Parietal lobe (tissue), 2 donors: ENCODE measurements at places on chromosomes 2 and 18. TPM values are rescaled to one million over a fixed set of nuclear protein-coding genes. Genes with fewer than 3 reads are reported as not detected.

The REG3G gene
- total RNA-seq = not detected

The ASB18 gene
- not detected for total RNA-seq

The GPR17 gene
- total RNA-seq = 6.3 TPM

The PDE11A gene
- total RNA-seq = 1.3 TPM

The EGR4 gene
- total RNA-seq = not detected

The FBLN7 gene
- 2.5 TPM for total RNA-seq

The CDK15 gene
- total RNA-seq = not detected

The DIPK1C gene
- 7.8 TPM for total RNA-seq

The ASTL gene
- not detected for total RNA-seq

The MYO5B gene
- total RNA-seq = 39.4 TPM

The CENPA gene
- 1.3 TPM for total RNA-seq

The TMEM178A gene
- 32.2 TPM for total RNA-seq

The SATB2 gene
- total RNA-seq = 826 TPM

The CYB5A gene
- 14.4 TPM for total RNA-seq

The CDH19 gene
- total RNA-seq = not detected

The GRB14 gene
- 19.1 TPM for total RNA-seq

The CD8B2 gene
- not detected for total RNA-seq

The TRIM43B gene
- not detected for total RNA-seq

The CYBRD1 gene
- 5.6 TPM for total RNA-seq

The DOCK10 gene
- 12.5 TPM for total RNA-seq

The RSAD2 gene
- 5.9 TPM for total RNA-seq

The SLC8A1 gene
- 160 TPM for total RNA-seq

The PLGLB2 gene
- 5.9 TPM for total RNA-seq

The SERPINB11 gene
- total RNA-seq = not detected

The RAB6C gene
- total RNA-seq = 0.63 TPM
